ENCODE measurements at places on chromosomes 1 and 21.

DNA sequence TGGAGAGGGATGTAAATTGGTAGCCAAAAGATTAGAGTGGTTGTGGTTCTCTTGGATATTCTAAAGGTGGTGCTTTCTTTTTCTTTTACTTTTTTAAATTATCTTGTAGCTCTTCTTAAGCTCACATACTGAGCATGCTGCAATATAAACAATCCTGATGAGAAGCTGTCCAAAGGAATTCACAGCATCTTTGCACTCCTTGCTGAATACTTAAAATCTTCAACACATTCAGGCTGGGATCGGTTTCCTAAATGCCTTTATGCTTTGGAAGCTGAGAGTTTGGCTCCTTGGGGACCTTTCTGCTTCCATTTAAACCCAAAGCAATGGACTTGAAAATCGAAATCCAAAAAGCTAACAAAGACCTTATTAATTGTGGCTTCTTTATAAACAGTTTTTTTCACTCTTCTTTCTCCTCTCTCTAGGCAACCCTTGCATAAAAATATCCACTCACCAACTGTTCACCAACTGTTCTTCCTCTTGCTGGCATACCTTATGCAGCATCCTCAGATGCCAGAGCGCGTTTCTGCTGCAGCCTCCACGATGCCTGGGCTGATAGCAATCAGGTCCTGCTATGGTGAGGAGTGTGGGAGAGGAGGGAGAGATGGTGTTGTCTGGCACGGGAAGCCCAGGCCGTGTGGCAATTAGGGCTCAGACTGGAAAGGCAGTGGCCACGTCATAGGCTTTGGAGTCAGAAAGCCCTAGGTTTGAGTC, 535.8 kb upstream of the DAB1 start:
- no peak for DNase-seq

DNA sequence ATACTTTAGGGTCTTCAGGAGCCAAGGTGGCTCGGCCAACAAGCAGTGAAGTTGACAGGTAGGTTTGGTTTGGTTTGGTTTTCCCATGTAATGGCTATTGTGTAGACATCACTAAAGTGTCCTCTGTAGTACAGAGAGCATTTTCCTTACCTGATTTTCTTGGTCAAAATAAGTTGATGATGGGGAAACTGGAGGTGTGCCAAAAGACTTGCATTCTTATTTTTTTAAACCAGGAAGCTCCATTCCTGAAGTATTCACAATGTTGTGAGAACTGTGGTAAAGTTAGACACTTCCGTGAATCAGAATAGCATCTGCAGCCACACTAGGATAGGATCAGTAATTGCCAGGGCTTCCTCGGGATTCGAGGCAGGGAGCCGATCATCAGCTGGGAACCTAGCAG, 2.9 kb downstream of the ZBTB37 start:
- no peak for DNase-seq

- no peak for DNase-seq
Observed at GRCh38 chr1:75554870-75555269, 56.0 kb downstream of the SLC44A5 start.

DNA sequence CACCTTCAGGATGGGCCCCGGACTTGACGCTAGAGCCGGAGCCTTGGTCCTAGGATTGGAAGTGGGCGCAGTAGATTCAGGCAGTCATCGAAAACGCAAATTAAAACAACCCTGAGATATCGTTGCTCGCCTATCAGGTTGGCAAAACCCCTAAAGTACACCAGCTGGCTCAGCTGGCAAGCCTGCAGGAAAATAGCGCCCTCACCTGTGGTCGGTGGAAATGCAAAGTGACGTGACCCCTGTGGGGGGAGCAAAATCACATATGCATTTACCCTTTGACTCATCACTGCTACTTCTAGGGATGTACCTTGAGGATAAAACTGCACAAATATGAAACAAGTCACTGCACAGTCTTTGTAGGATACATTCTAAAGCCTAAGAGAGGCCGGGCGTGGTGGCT, 170.3 kb upstream of the TMEM51 start:
- DNase-seq = no peak

DNA sequence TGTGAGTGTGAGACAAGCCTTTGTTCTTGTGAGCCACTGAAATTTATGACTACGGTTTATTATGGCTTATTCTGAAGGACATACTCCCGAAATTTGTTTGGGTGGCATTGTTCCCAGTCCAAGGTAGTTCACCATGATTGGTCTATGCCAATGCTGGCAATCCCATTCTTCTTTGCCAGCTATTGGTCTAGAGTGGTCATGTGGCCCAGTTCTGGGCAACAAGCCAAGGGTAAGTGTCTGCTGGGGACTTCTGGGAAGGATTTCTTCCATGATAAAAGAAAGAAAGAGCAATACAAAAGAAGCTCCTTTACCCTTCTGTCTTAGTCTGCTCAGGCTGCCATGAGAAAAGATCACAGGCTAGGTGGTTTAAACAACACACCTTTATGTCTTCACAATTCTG, 201.6 kb downstream of the SLC35F3 start:
- no peak for DNase-seq

DNA sequence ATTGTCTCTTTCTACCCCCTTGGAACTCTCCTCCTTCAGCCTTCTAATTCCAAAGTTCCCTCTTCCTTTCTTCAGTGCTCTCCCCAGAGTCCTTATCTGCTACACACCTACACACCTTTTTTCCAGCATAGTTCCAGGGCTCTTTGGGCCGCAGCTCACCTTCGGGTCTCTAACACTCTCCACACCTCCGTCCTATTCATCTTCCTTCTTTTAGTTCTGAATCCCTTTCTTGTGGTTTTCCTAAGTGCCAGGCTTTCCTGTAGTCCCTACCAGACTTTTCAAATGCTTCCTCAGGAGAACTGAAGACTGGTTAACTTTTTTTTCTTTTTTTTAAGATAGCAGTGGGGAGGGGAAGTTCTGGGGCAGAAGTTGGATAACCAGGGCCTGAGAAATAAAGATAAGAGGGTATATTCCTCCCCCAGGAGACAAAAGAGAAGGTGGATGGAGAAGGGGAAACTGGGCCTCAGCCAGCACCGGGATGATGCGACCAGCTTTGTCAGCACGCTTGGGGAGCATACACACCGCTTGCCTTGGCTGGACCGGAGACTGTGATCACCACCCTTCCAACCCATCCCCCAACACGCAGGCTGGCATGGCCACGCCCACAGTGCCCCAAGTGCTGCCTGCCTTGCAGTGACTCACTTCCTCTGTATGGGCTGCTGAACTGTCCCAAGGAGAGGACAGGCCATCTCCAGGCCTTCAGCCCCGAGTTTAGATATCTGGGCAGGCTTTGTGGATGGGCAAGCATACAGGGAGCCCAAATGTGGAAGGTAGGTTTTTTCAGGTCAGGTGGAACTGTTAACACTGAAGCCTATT, 2.5 kb upstream of the CERS2 start:
- no peak for DNase-seq

DNA sequence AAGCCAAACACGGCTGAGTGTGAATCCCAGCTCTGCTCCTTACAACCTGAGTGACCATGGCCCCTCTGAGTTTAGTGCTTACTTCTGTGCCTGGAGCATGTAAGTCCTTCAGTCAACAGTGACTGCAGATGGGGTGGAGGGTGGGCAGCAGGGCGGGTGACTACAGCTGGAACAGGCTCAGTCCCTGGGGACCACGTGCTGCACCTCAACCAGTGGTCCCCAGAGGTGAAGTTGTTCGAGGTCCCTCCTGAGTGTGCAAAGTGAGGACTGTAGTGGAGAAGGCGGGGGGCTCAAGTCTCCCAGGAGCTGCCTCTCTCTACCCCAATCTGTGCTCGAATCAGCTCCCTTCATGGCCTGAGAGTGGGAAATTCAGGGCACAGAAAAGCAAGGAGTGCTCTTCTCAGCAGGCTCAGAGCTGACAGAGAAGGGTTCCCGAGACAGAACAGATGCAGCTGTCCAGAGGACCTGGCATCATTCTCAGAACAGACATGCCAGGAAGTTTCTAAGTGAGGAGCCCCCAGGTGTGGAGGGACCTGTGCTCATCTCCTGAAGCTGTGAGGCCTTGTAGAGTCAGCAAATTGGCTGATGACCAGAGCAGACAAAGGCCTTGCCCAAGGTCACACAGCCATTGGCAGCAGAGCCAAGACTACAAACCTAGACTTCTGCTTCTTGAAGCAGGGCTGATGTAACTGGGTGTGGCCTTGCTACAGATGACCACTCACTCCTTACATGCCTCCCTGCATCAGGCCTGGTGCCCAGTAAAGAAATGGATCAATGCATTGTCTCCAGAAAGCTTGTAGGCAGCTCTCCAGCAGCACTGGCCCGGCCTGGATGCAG, 61.7 kb upstream of the EDN2 start:
- no peak for DNase-seq

DNA sequence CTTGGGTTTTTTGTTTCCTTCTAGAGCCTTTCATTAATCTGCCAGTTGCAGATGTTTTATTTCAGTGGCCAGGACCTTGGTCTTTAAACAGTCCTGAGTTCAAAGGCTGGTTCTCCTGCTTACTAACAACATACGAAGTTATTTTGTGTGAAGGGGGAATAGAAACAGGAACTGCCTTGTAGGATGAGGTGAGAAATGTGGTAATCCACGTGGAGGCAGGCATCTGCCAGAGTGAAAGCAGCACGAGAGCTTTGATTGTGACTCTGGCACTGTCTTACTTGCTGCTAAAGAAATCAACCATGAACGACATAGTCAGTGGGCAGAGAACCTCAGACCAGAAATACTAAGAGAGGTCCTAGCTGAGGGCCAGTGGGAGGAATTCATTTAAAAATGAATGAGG, 30.4 kb downstream of the TMEM63A start:
- DNase-seq = no peak

- no peak for DNase-seq
Observed at GRCh38 chr1:34685225-34685624, 69.6 kb upstream of the GJB5 start.

- DNase-seq = peak; percentile 37
Observed at GRCh38 chr1:183804916-183805841, at the start of gene RGL1. Gene RGL1 (plus strand): TSS chr1:183805120. CDS start chr1:183805298, 178 bp downstream.

DNA sequence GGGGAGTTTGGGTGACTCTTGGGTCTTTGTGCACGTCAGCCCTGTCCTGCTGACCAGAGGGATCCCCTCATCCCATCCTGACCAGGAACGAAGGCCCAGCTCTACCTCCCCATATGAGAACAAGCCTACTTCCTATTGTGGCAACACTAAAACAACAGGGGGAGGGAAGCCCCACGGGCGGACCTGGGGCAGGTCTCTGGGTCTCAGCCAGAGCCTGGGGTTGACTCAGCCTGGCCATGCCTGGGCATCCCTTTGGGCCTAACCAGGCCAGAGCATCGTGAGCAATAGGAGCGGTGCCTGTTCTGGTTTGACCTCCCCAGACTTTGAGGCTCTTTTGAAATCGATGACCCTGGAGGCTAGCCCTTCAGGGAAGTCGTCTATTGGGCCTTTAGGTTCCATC, 16.8 kb downstream of the RPS6KA1 start:
- no peak for DNase-seq

DNA sequence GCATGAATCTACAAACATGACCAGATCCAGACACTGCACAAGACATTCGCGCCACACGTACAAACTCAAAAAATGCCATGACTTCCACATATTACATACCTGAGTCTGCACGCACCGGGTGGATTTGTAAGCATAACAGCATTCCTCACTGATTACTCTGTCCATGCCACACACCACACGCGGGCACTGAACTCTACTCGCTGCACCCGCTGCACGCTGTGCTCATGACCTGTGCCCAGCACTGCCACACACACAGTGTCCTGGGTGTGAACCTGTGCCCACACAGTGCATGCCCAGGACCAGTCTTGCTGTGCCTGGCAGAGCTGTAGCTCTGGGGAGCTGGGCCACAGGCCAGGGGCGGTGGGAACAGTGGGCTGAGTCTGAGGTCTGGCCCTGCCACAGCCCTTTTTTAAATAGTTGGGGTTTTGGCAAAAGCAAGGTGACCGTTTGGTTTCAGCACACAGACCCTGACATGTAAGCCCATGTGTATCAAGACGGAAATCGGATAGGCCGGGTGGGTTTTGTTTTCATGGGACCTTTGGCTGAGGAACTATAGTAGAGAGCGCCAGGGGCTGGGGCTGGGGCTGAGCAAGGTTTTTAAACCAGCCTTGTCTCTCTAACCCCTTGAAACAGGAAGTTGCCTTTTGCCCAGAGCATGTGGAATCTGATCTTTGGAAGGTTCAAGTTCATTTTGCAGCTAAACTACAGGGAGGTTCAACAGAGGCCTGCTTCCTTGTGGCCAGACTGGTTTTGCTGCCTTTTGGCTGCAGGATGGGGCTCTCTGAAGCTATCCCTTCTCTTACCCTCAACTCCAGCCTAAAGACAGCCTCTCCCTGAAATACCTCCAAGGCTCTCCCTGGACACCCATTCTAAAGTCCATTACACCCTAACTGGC, 12.3 kb upstream of the GOLT1A start:
- DNase-seq = no peak

GRCh38 chr1:77399250-77400086, 117.6 kb downstream of the AK5 start:
- no peak for DNase-seq

DNA sequence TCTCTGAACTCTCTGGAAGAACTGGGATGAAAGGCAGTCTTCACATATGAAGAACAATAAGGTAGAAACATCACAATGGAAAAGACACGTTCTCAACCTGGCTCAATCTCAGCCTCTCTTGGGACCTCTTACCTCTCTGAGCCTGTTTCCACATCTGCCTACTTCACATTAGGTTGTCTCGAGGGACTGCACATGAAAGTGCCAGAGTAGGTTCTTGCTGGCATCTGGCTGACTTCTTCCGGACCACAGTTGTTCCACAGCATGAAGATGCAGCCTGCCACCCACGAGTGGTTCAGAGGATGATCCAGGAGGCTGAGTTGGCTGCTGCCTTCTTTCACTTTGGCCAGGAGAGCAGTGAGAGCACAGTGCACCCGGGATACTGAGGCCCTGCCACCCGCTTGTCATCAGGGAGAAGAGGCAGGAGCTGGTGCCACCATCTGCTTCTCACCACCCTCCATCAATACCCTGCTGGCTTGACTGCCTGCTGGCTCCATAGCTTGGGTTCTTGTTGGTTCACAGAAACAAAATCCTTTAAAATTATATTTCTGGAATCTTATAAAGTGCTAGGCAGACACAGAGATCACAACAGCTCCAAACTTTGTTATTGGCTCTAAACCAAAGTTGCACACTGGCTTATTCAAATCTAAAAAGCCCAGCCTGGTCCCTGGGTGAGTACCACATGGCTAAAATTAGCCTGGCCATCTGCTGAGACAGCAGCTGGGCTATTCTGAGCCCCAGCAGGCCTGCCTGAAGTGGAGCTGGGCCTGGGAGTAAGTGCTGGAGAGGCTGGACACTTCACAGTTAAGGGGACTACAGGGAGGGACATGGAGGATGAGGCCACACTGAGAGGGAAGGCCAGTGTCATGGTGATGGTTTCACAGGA, 46.9 kb upstream of the LIN9 start:
- no peak for DNase-seq

- DNase-seq = no peak
Observed at GRCh38 chr1:116163533-116163932, 52.3 kb downstream of the MAB21L3 start.

- DNase-seq = no peak
Observed at GRCh38 chr1:84133479-84133878, 10.6 kb upstream of the PRKACB start.

Data from HuH-7 (cell line).